Natural killer cell (primary cell): ENCODE measurements at places on chromosomes 1 and 21.
A peak's percentile ranks its signal among the peaks of the same experiment; 100 is the strongest.

DNA sequence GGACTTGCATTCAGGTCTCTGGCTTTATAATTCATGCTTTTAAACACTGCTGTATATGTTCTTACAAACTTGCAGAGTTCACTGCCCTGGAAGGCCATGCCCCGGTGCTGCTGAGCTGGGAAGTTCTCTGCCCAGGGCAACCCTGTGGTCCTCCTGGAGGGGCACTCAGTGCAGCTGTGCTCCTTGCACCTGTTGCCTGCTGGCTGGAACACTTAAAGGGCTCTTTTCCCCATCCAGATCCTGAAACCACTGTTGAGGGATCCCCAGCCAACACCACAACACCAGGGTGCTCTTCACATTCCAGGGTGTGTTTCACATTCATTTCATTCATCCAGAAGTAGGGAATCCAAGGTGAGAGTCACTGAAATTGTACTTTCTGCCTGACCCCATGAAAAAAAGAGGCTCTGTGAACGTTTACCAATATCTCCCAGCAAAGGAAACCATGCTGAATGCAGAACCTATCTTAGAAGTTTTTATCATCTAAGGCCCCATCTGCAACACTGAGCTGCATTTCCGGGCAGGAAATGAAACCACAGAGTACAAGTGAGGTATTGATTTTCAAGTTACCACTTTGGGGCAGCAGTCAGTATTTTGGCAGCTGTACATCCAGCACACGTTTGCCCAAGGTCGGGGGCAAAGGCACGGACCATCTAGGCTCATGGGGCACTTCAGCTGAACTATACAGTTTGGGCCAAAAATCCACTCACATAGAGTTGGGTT, 16.4 kb upstream of the KIAA0040 start:
- DNase-seq: no peak

DNA sequence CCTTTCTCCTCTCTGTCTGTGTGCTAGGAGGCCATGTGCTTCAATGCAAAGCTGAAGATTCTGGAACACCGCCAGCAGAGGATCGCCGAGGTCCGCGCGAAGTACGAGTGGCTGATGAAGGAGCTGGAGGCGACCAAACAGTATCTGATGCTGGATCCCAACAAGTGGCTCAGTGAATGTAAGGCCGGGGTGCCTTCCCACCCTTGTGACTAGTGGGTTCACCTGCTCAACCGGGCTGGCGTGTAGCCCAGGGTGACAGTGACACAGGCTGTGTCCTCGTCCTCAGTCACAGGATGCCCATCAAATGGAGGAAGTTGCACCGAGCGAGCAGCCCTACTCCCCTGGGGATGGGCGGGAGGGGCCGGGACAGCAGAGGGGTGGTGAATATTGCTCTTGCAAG, 544.1 kb downstream of the KIF26B start:
- DNase-seq: no peak

GRCh38 chr1:36199934-36200741, 24.1 kb upstream of the THRAP3 start:
- DNase-seq: no peak

DNA sequence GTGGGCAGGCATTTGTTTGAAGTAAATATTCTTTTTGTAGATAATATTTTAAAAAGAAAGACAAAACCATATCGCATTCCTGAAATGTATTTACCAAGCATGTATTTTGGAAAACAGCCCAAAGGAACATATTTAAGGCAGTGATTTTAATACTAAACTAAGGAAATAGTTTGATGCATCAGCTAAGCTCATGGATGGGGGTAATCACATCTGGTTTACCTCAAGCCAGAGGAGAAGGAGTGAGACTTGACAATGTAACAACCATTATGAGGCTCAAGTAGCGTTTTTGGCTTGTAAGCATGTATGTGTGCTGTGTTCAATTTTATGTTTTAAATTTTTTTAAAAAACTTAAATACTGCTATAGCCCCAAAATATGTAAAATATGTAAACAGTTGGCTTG, 390.5 kb downstream of the DISC1 start:
- no peak for DNase-seq

DNA sequence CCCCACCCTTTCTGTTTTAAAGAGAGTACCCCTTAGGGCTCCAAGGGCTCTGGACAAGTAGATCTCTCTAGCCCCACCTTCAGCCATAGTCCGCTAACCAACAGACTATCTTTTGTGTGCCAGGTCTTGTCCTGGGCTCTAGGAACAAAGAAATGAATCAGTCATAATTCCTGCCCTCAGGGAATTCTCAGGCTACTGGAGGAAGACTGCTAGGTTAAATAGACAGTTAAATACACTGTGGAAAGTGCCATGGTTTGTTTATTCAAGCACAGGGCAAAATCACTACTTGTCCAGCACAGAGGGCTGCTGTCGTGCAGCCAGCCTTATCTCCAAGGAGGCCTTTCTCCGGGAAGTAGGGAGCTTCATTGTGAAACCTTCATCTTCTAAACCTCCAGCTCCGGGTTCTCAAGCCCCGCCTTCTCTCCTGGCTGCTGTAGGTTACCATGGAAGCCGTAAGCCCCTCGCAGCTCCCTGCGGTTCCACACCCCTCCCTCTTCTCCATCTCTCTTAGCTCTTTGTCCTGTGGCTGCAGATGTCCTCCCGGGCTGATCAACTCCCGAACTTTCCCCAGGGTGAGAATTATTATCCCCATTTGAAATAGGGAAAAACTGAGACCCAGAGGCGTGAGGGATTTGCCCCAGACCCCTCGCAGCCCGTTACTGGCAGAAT, 29.8 kb downstream of the SHISAL2A start:
- DNase-seq: no peak

DNA sequence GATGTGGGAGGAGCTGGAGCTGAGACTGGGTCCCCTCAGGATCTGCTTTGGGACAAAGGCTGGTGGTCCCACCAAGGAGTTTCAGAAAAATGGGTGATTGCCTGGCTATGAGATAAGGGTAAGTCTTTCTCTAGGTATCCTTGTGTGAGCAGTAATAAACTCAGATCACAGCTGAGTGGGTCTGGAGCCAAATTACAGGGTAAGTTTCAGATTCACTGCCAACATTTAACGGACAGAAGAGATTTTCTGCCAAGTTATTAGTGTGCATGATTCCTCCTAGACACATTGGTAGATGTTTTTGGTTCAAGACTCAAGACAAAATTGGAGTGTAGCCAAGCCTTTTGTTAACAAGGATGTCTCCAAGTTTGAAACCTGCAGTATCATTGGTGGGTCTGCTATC, 7.5 kb downstream of the CD1B start:
- no peak for DNase-seq

- peak; percentile 72 for DNase-seq
These were observed 648 bp downstream of the ATP1A1 start for GRCh38 chr1:116373431-116374352.

DNA sequence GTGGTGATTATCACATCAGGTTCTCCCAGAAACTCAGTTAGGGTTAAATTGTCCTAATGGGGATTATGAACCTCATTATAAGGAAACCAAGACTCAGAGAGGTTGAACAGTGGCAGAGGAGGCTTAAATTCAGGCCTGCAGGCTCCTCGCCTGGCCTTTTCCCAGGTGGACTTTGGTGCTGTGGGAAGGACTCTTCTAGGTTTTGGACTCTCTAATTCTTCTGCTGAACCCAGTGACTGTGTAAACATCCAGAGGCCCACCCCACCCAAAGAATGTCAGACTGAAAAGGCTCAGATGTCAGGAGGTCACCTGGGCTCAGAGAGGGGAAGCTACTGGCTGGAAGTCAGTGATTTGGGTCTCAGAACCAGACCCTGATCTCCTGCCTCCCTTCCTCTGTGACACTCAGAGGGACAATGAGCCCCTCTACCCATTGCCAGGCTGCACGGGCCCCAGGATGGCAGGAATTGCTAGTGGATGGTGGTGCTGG, 2.5 kb downstream of the ZNF362 start:
- no peak for DNase-seq

- peak; percentile 13 for DNase-seq
These were observed 19.7 kb downstream of the DPYD start for GRCh38 chr1:97901017-97901658.

GRCh38 chr1:66433611-66434010, 100.3 kb upstream of the SGIP1 start:
- DNase-seq: no peak
